ENCODE measurements at places on chromosomes 13 and 19. TPM values are rescaled to one million over a fixed set of nuclear protein-coding genes. Genes with fewer than 3 reads are reported as not detected.

The SULT2A1 gene
- not detected for total RNA-seq

- no peak for DNase-seq
Observed at GRCh38 chr19:21314676-21315075, 14.5 kb downstream of the ZNF708 start.

The C19orf18 gene
- 0.42 TPM for total RNA-seq

The FBN3 gene
- total RNA-seq, result 0.03 TPM
